ENCODE measurements at places on chromosomes 6 and 20.

- DNase-seq, result no peak
Measured at GRCh38 chr6:104716858-104717257, 142.9 kb downstream of the HACE1 start.

GRCh38 chr20:23434521-23435313 is 4.8 kb upstream of the CSTL1 start:
- no peak for DNase-seq

GRCh38 chr6:139820210-139820609 is 445.8 kb upstream of the CITED2 start:
- no peak for DNase-seq

DNA sequence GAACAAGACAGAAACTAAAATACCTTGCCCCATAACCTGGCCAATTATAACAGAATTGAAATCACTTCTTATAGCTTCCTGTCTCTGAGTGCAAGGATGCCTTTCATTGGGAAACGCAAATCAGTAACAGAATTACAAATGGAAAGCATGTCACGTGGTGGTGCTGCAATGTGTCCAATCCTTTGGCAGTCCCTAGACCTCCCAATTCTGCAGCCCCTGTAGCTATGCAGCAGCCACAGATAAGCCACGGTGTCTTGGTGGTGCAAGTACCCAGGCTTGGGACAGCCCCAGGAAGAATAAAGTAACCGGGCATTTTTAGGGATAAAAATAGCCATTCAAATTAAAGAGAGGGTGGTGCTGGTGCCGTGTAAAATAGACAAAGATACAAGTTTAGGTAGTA is 134.6 kb upstream of the CCN2 start:
- no peak for DNase-seq

- no peak for DNase-seq
Measured at GRCh38 chr6:46918806-46919205, 2.9 kb downstream of the ADGRF5 start.

DNA sequence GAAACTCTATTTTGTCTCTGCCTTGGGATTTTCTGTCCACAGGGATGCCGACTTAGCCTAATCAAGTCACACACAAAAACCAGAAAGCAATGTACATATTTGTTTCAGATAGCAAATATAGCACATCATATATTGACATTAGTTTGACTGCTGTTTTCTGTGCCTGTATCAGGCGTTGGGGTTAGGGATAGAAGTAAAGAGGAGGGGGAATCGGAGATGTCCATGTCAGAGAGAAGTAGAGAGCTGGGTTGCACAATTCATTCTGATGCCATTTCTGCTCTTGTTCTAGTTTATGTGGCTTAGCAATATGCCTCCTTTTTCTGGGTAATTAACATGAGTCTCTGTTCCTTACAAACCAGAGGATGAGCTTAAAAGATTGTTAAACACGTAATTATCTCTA is 14.7 kb upstream of the IPCEF1 start:
- DNase-seq, result no peak

DNA sequence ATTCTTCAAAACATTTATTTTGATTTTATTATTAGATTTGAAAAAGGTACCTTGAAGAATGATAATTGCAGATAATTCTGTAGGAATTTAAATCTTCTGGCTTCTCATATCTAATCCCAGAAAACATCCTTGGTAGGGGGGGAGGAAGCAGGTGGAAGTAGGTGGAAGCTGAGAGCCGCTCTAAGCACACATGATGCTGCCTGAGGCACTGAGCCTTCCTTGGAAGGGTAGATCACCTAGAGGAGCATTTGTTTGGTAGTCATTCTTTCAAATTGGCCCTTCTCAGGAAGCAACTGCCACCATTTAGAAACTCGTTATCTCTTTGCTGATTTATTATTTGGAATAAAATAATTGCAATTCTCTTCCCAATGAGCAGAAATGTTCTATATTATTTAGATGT is 623.3 kb downstream of the CD109 start:
- no peak for DNase-seq

DNA sequence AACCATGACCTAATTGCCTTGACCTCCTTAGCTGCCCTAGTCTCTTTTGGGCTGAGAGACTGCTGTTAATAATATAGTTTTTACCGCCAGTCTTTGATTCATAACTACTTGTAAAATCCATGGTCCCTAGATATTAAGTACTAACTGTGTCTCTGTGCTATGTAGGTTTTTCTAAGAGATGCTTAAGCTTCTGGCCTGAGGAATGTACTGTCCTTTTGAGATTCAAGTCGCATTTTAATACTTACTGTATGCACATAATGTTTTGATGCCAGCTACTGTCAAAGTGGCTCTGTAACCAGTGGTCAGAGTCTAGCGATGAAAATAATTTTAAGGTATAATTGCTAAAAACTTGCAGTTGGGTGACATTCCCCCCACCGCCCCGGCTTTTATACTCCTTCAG is 2.1 kb downstream of the AKAP12 start:
- DNase-seq, result no peak

- no peak for DNase-seq
Measured at GRCh38 chr6:36383606-36384005, 3.9 kb downstream of the ETV7 start.

DNA sequence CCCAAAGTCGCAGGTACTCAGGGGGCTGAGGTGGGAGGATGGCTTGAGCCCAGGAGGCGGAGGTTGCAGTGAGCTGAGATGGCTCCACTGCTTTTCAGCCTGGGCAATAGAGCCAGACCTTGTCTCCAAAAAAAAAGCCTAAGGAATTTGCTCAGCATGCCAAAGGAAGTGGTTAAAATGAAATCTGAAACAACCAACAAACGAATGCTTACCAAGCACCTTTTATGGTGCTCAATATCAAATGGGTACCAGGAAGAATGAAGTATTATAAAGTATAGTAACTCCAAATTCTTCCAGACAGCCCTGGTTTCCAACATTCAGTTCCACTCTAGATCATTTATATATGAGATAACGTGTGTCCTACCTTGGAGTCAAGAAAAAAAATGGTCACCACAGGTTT is 14.0 kb downstream of the GMDS start:
- DNase-seq, result no peak

DNA sequence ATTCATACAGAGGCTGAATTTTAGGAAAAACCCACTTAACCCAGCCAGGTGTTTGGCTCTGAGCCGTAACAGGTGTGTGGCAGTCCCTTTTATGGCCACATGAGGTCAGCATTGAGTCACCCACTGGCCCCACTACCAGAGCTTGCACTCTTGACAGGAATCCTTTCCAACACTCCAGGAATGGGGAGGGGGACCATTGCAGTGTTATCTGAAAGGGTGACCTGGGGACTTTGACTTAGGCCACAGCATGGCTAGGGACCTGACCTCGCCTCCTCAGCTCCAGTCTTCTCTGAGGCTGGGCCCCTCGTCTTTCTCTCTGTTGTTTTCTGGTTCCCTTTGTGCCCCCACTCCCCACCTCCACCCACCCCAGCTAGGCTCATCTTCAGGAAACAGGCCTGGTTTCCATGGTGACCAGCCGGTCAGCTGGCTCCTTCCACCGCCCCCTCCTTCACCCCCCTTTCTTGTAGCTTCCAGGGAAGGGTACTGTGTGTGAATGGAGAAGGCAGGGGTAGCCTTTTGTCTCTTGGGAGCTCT is 2.1 kb upstream of the TMEM151B start:
- DNase-seq, result peak; percentile 36

DNA sequence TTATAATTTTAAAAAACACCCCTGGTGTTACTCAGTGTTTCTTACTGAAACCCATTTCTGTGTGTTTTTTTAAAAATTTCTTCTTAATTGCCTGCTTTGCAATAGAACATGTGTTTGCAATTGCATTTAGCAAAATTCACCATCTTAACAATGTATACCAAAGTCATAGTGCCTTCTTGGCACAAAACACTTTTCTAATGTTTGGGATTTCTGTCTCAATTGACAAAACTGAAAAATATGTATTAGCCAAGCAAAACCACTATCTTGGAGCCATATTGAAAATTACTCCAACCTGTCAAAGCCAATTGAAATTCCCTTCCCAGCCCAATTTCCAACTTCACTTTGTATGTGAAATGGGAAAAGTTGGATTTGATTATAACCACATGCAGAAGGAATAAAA is 88.4 kb upstream of the RSPO3 start:
- DNase-seq, result no peak

- no peak for DNase-seq
Measured at GRCh38 chr6:165931675-165932074, 236.0 kb downstream of the TBXT start.

DNA sequence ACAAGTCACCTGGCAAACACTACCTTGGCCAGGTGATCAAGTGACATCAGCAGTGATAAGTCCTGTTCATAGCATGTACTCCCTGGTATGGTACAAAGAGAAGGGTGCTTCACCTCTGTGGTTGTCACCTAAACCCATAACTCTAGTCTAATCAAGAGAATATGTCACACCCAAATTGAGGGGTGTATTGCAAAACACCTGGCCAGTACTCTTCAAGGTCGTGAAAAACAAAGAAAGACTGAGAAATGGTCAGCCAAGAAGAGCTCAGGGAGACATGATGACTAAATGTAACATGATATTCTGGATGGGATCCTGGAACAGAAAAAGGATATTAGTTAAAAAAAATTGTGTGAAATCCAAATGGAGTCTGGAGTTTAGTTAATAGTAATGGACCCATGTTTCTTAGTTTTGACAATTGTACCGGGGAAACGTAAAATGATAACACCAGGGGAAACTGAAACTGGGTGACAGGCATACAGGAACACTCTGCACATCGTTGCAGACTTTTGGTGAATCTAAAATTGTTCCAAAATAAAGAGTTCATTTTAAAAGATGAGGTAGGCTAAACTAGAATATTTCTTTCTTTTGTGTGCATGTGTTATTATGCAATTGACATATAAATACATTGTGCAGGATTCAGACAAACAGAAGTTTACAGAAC is 262.0 kb downstream of the CDC5L start:
- no peak for DNase-seq

GRCh38 chr6:138673346-138674014 is 100.1 kb upstream of the CCDC28A start:
- no peak for DNase-seq

- DNase-seq, result no peak
Measured at GRCh38 chr20:18256440-18257090, 31.8 kb upstream of the ZNF133 start.

DNA sequence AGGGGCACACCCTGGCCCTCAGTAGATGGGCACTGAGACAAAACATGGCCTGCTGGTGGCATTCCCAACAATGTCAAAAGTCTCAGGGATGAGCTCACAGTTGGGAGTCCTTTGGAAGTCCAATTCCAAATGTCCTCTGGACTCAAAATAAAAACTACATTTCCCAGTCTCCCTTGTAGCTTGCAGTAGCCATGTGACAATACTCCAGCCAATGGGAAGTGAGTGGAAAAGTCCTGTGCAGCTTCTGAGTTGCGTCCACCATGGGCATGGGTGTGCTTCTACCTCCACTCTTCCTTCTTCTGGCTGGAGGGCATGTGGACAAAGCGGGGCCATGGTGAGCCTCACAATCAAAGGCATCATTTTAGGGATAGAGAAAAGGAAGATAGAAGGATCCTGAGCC is 5.8 kb upstream of the ADAM33 start:
- DNase-seq, result no peak

GRCh38 chr20:23174821-23175220 is 88.7 kb upstream of the CD93 start:
- no peak for DNase-seq

DNA sequence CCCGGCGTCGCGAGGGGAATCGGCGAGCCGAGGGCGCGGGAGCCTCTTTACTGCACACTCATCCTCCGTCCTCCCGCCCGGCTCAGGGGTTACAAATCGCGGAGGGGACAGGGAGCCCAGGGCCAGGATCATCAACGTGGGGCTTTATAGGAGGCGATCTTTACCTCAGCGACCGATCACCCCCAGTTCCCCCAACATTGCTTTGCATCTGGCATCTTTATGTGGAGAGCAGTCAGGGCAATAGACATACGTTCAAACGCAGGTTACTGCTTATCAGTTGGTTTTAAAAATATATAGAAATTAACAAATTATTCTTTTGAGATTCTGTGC is 634 bp downstream of the HSF2 start:
- DNase-seq, result no peak

GRCh38 chr20:43238833-43239232 is 49.1 kb upstream of the PTPRT start:
- no peak for DNase-seq

GRCh38 chr20:34355427-34355826 is 7.6 kb upstream of the ITCH start:
- DNase-seq, result no peak
